ENCODE measurements at places on chromosomes 6 and 20.

GRCh38 chr6:170405311-170405975 lies 98.9 kb downstream of the FAM120B start:
- no peak for DNase-seq

- DNase-seq: no peak
Measured at GRCh38 chr20:14882157-14882556, 544.7 kb upstream of the FLRT3 start.

DNA sequence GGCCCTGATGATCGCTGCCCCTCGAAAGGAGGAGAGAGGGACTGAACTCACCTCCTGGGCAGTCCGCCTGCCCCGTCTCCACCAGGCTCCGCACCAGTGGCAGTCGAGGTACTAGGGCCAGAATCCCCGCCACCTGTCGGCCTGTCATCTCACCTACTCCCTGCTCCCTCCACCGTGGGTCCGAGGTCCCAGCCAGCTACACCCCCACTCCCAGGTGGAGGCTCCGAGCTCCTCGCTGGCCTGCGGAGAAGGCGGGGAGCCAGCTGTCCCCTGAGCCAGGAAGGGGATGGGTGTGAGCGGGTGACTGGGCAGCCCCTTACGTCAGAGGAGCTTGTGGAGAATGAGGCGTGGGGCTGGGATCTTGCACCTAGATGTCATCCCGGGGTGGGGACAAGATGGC lies 1066.5 kb upstream of the MANEA start:
- no peak for DNase-seq

- no peak for DNase-seq
Measured at GRCh38 chr20:43472671-43473380, 15.1 kb downstream of the SRSF6 start.

DNA sequence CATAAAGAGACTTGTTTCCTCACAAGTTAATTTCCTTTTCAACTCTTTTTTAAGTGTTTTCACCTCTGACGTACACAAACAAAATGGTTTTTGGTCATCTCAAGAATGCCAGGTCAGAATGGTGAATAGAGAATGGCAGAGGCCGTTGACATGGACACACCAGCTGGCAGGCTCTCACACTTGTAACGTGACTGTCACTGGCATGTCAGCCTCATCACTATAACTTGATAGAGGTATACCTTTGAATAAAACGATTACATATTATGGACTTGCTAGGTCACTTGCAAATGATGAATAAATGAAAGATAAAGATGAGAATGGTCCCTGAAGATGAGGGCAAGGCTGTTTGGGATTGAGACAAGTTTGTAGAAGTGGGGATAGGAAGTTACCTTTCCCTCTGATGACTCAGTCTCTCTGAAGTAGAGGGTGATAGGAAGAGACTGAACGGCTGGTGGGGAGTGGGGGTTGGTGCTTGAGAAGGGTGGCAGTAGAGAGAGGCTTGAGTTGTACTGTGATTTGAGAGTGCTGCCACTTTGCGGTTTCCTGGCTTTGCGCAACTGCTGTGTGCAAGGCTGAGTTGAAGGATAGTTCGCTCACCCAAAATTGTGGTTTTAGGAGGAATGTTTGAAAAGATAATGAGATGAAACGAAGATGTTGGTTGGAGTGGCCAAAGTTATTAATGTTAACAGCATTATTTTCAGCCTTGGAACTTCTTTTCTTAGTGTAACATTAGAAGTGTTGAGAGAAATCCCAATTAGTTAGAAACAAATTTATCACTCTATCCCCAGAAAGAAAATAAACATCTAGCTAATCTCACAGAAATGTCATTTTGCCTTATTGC lies 30.3 kb downstream of the TBPL1 start:
- peak; percentile 5 for DNase-seq

GRCh38 chr20:41894255-41894963 lies 276.2 kb upstream of the CHD6 start:
- no peak for DNase-seq

GRCh38 chr6:9711365-9711764 lies 703.5 kb downstream of the TFAP2A start:
- DNase-seq: no peak

DNA sequence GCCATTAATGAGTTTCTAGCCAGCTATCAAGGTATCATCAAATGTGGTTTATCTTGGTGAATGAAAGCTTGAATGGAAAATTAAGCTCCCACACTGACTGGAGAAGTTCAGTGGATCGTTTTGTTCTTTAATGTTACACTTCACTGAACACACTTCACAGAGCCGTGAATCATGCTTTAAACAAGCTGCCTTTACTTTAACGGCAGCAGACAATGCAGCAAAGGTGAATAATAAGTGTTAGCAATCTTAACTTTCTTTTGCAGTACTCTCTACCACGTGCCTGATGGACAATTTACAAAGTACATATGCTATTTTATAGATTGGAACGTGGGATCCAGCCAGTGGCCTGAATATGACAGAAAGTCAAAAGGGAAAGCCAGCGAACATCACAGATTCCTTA lies 424.5 kb downstream of the GRIK2 start:
- no peak for DNase-seq

- DNase-seq: no peak
Measured at GRCh38 chr6:4856785-4857184, 80.6 kb downstream of the CDYL start.

DNA sequence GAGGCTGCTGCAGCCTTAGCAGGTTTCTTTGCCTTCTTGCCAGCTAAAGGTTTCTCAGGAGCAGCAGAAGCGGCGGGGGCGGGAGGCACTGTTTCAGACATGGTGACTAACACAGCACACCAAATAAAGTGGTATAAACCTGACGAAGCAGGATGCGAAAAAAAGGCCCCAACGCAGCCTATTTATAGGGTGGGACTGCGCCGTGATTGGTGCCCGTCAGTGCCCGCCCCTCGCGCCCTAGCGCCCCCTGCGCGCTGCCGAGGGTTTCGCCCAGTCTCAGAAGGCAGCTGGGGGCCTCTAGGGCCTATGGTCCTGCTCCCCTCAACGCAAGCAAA lies 55.0 kb downstream of the TRIM38 start:
- no peak for DNase-seq

DNA sequence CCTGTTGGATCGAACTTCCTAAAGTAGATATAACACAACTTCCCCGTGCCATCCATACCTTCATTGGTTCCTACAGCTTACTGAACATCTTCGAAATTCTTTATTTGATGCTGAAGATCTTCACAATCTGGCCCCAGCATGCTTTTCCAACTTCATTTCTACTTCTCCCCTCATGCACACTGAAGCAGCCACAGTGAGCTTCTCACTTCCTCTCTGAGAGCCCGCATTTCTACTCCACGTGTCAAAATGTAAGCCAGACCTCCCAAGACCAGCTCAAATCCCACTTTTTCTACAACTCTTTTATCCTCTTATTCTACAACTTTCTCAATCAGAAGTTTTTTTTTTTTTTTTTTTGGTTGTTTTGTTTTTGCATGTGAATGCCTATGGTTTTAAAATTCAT lies 254.7 kb downstream of the GMPR start:
- DNase-seq: no peak

- no peak for DNase-seq
Measured at GRCh38 chr20:37081717-37082289, 14.0 kb downstream of the RBL1 start.

GRCh38 chr6:100266494-100267401 lies 198.0 kb downstream of the SIM1 start:
- no peak for DNase-seq

DNA sequence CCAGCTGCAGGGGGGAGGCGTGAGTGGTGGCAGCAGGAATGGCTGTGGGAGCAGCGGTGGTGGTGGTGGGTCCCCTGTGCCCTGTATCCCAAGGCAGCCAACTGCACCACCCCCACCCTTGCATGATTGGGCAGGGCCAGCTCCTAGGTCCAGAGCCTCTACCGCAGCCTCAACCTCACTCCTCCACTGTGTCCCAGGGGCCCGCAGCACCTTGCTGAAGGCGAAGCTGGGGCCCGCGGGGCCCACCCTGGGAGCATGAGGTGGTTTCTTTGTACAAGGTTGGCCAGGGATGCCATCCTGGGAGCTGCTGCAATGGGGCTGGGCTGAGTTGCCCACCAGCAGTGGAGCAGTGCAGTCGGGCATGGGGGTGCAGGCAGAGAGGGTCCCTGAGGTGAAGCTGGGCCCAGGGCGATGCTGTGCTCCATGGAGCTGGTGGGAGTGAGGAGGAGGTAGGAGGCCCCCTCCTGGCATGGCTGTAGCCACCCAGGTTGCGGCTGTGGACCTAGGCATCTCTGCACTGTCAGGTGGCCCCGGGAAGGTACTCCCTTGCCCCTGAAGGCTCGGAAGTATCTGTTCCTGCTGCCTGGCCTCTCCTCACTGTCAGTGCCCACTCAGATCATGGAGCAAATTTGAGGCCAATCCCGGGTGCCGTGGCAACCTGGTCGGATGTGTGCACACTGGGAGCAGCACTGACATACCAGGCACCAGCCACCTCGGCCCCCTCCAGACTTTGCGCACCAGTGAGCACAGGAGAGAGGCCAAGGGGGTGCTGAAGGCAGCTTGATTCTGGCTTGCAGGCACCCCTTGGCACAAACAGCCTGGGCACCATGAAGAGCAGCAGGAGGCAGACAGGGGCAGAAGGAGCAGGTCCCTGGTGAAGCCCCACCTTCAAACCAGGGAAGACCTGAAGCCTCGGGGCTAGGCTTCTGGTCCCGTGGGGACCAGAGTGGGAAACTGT lies 60.2 kb upstream of the L3MBTL3 start:
- no peak for DNase-seq

DNA sequence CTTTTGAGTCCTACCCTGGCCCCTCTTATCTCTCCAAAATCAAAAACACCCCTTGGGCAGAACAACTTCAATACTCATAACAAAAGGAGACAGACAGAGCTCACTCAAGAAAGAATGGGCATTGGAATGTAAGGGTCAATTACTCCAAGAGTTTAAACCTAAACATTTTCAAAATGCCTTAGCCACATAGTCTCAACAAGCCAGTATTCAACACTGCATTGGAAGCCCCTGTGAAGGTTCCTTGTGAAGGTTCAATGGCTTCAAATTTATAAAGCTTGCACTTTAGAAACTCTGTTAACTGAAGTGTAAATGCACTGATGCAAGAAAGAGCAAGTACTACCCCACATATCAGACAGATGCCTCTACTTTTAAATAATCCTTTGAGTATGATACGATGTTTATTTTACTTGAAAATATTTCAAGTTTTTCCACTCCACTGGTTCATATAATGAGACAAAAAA lies 139.1 kb upstream of the LAMP5 start:
- DNase-seq: no peak

GRCh38 chr6:125968493-125968892 lies 11.9 kb downstream of the HINT3 start:
- DNase-seq: no peak

DNA sequence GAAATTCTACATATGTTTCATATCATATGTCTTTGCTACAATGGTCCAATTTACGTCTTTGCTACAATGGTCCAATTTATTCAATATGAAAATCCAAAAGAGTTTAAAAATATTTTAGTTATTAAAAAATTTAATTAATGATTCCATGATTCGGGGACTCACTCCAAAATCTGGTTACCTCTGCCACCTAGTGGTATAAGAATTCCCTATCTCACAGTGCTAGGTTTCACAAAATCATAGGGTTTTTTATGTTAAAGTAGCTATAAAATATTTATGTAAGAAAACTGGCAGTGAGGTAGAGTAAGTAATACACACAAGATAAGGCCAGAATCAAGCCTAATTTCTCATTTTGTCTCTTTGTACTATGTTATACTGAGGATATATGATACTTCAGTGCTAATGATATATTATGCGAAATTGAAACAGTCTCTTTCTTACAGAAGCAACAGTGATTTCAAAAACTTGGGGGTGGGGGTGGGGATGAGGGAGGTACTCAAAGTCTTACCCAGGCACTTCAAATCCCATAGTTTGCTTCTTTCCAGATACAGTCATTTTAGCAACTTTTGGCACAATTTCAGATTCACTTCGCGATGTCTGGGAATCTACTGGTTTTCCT lies 52.3 kb downstream of the HBS1L start:
- no peak for DNase-seq

GRCh38 chr6:115131709-115132490 lies 789.1 kb upstream of the HS3ST5 start:
- DNase-seq: no peak

GRCh38 chr6:97195117-97195516 lies 87.9 kb downstream of the MMS22L start:
- DNase-seq: peak; percentile 3

GRCh38 chr20:56855708-56856107 lies 226.6 kb downstream of the TFAP2C start:
- DNase-seq: no peak

- no peak for DNase-seq
Measured at GRCh38 chr20:38872036-38872435, 54.2 kb upstream of the FAM83D start.

DNA sequence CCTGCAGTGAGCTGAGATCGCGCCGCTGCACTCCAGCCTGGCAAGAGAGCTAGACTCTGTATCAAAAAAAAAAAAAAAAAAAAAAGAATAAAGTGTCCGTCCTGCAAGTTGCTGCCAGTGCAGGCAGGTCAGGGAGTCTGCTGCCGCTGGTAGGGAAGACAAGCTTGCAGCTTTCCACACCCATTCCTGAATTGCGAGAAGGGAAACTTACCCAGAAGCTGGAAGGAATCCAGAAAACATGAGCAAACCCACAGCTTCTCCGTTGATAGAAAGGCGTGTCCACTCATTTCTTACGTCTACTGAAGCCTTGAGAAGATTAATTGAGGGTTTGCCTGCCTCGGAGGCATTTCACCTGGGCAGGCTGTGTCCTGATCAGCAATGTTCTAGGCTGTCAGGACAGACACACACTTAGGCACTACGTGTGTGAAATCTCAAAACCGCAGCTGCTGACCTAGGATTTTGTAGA lies 61.6 kb upstream of the DSP start:
- no peak for DNase-seq

DNA sequence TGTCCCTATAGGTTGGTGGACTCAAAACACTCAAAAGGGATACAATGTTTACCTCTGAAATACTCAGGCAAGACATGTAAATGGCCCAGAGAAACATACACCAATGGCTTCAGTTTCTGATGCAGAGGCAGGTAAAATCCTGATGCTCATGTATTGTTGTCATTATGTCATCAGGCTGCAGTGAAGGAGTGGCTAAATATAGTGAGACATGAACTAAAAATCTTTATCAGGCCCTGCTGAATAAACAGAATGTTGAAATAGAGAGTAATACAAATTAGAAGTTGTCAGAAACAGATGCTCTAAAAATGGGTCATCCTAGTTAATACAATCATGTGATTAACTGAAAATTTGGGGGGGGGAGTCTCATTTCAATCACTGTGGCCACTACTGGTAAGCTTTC lies 20.4 kb downstream of the PTPRK start:
- no peak for DNase-seq

- DNase-seq: no peak
Measured at GRCh38 chr6:26336355-26337198, 28.4 kb upstream of the BTN3A2 start.

DNA sequence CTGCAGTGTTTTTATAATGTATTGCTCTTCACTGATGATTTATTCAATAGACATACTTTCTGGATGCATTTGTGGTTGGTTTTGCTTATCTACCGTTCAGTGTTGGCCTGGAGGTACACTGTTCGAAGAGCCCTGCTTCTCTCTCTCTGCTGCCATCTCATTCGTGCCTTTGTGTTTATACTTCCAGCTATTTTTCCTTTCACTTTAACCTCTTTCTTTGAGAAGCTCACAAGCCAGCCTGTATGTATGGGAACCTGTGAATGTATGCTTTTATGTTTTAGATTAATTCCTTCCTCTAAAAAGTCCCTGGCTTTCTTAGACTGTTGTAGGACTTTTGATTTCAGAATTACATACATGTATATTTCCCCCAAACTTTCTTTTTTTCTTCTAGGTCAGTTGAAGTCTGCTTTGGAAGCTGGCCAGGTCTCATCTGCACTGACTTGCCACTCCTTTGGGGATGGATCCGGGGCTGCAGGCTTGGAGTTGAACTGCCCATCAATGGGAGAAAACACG lies 83.0 kb downstream of the SCAND1 start:
- DNase-seq: no peak

GRCh38 chr6:912871-913835 lies 220.2 kb upstream of the EXOC2 start:
- no peak for DNase-seq

Data from NCI-H2107 (cell line).